ENCODE measurements at places on chromosomes 6 and 20.

- DNase-seq = no peak
Measured at GRCh38 chr6:9620263-9620662, 794.6 kb downstream of the TFAP2A start.

GRCh38 chr6:115767931-115768330 lies 292.8 kb downstream of the FRK start:
- DNase-seq = no peak

GRCh38 chr6:124622351-124622750 lies 339.9 kb upstream of the RNF217 start:
- no peak for DNase-seq

DNA sequence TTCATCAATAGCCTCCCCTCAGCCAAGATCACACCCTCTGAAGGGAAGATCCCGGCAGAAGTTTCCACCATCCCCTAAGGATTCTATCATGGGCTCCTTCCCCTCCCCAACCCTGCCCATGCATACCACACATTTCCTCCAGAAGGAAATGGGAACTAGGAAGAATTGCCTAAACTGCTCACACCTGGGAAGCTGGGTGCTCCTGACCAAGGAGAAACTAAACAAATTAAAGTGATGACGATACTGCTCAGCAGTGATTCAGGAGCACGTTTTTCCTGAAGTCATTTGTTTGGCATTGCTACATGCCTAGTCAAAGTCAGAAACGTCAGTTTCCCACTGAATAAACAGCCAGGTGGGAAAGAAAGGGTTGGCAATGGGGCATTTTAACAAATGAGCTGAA lies 136.1 kb upstream of the CDYL start:
- no peak for DNase-seq

DNA sequence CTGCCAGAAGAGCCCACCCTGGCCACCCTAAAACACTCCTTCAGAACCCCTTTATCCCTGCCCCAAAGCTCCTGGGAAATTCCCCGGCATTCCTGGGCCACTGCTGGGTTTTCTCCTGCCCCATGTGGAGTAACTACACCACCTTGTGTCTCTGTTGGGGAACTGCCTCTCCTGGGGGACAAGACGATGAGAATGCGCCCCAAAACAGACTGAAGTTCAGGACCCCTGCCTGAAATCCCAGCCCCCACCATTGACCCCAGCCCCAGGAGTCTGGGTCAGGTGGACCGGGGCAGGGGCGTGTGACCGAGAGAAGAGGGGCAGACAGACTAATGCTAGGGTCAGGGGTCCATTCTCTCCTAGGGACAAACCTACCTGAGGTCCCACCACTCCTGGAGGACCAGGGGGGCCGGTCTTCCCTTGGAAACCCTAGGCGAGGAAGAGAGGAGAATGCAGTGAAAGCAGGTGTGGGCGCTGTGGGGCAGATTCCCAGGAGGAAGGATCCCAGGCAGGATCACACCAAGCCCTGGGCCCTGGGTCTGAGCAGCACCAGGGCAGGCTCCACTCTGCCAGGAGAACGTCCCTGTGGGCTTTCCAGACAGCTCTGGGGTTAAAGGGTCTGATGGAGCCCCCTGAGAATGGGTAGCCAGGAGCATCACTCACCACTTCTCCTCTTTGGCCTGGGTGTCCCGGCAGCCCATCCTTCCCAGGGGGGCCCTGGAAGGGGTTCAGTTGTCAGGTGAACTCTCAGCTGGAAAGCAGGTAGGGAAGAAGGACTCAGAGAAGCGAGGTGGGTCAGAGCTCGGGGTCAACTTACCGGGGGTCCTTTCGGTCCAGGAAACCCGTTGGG lies 19.4 kb downstream of the COL11A2 start:
- no peak for DNase-seq

DNA sequence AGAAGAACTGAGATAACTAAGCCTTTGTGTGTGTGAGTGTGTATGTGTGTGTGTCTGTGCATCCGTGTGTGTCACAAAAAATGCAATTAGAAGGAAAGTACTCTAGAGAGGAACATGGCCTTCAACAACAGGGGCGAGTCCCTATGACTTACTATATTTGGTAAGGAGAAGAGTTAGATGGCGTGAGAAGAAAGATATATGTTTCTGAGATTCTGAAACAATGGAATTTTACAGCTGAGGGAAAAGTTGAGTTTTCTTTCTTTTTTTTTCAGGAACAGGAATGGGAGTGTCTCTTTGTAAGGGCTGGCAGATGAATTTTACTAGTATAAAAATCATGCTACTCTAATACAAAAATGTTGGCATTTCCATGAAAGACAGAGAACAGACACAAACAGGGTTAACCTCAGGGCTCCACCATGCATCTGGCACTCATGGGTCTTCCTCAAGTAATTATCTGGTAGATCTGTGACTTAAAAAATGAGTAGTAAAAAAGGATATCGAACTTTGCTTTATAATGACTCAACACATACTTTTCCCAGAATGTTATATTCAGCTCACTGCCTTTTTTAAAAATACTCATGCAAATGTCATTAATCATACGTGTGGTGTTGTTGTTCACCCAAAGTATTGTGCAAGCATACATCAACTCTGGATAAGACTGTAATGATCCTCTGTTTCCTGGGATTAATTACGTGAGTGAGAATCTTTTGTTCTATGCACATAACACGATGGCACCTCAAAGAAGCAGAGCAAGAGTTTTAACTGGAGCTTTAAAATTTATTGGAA lies 12.8 kb upstream of the SASH1 start:
- DNase-seq = no peak

- no peak for DNase-seq
Measured at GRCh38 chr6:1285956-1286355, 25.9 kb upstream of the FOXQ1 start.

DNA sequence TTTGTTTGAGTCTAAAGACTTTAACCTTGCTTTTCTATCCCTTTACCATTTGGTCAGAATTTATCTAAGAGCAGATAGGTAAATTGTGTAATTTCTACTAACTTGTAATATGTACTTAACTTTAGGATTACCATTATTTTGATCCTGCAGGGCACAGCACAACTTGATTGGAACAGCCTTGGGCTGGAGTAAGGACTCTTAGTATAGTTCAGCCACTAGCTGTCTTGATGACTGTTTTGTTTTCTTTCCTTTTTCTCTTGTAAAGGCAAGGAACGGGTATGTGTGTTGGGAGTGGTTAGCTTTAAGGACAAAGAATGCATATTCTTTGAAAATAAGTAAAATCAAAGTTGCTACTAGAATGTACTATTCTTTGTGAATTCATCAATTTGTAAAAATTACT lies 203.2 kb downstream of the ZFAND3 start:
- no peak for DNase-seq

Data from CD4-positive, alpha-beta memory T cell (primary cell).